Stimulated activated CD8-positive, alpha-beta memory T cell treated with anti-CD3 and anti-CD28 coated beads, Interleukin-4, amount 100 ng/mL, for 1 hour (primary cell): ENCODE measurements at places on chromosomes 3 and 15.

GRCh38 chr3:36433511-36433910, 53.2 kb downstream of the STAC start:
- no peak for DNase-seq

DNA sequence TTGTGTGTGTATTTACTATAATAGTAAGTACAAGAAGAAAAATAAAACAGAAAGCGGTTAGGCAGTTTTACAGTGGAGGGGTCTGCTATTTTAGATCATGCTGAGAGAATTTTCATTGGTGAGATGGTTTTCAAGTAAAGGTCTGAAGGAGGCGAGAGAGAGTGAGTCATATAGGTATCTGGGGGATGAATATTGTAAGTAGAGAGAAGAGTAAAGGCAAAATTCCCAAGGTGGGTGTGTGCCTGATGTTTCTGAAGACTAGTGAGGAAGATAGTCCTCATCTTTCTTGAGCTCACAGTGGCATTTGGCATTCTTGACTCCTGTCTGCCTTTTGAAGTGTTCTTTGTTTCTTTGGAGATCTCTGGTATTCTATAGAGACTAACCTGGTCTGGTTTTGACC, 38.6 kb downstream of the CRYBG3 start:
- DNase-seq, result no peak

DNA sequence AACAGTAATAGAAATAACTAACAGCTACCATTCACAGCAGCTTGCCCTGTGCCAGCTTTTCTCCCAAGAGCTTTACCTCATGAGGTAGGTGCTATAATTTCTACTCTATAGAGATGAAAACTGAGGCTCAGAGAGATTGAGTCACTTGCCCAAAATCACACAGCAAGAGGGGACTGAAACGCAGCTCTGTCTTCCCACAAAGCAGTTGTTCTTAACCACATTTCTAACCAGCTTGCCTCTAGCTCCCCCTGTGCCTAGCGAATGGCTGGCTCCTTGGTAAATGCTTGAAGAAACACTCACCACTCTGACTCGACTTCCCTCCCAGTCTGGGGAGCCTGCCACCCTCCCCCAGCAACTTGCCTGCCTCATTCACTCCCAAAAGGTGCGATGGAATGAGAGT, 15.6 kb upstream of the TMEM40 start:
- no peak for DNase-seq

DNA sequence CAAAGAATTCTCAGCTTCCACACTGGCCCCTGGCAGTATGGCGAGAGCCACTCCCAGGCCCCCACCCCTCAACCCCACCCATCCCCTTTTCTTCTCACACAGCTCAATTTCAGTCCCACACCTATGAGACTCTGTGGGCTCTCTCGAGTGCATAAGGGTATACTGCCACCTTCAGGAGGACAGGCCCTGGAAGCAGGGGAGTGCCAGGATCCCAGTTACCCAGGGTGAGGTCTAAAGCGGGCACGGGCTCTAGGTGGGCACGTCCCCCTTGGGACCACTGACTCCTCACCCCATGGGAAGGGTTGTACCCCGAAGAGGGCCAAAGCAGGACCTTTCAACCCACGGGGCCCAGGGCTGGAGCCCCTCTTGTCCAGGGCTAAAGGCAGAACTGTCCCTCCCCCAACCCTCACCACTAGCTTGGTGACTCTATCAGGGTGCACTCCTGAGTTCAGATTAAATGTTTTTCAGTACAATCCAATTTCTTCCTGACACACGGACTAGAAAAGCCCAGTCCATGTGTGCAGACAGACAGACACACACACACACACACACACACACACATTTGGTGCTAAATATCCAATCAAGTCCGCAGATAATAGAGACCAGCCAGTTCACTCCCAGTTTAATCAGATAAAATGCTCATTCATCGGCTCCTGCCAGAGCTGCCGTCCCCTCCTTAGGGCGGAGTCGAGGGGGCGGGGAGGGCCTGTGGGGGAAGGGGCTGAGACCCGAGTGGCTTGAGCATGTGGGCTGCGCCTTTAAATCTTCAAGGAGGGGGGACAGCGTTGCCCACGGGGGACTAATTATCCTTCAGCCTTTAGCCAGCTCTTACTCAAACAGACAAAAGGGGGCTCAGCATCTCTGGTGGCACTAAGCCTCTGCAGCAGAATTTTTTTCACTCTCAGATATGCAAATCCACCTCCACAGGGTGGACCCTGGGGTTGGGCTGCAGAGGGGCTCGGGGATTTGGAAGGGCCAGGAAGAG, 59.3 kb downstream of the CYP11A1 start:
- DNase-seq, result no peak

DNA sequence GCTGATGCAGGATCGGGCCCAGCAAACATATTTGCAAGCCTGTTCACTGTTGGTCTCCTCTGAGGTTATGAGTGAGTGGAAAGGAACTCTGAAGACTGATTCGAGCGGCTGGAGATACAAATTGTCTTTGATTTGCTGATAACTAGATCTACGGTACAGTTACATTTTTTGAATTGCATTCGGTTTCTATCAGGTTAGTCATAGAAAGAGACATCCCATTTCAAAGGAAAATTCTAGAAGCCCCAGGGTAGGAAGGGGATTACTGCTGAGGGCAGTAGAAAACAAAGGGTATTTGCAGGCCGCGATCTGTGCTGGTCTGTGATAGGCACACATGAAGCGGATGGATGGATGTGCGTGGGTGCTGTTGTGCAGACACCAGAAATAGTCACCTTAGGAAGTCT, 228.4 kb downstream of the ITPR1 start:
- no peak for DNase-seq

GRCh38 chr15:63501256-63502089, 2.9 kb upstream of the USP3 start:
- no peak for DNase-seq

- DNase-seq, result no peak
Measured at GRCh38 chr15:86620641-86621349, 541.1 kb downstream of the AGBL1 start.

GRCh38 chr3:59142556-59142955, 92.7 kb upstream of the CFAP20DC start:
- DNase-seq, result no peak

DNA sequence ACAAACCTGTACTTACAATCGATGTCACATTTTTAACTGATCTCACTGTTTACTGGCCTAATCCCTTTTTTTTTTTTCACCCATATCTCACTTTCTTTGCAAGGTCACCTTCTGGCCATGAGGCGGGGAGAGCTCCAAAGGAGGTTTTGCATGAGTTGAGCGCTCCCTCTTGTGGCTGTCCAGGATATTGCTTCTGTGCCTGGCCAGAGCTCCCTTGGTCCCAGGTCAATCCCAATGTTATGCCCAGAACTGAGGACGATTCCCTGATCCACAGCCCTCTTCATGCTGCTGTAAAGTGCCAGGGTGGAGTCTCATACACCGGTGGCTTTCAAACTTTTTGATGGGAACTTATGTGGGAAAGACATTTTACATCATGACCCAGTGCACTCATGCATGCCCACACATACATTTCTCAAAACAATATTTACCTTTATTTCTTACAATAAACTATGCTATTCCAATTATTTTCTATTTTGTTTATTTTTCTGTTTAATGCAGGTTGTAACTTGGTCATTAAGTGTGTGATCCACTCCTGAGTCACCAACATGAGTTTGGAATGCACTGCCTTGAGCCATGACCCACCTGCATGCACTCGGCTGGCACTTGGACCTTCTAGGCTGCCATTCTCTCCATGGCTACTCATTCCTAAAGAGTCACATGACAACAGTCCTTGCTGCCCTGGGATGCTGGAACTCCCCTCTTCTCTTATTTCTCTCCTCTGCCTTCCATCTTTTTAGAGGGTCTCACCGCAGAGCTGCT, 9.6 kb upstream of the SST start:
- DNase-seq, result peak; percentile 42
